Mucosa of gallbladder (tissue), 1 donor: ENCODE measurements at places on chromosomes 6 and 20. TPM values are rescaled to one million over a fixed set of nuclear protein-coding genes. Genes with fewer than 3 reads are reported as not detected.

The CD83 gene
- 5.8 TPM for total RNA-seq

The C4A gene
- total RNA-seq: 179 TPM

The FLOT1 gene
- 177 TPM for total RNA-seq

The SPDEF gene
- total RNA-seq: 16.7 TPM

The HDGFL1 gene
- total RNA-seq: not detected

The TBXT gene
- total RNA-seq: not detected

The MYLIP gene
- 53.2 TPM for total RNA-seq

The KCNQ5 gene
- total RNA-seq: 2.3 TPM

The ERMARD gene
- 18.7 TPM for total RNA-seq

The SLC22A2 gene
- 1.4 TPM for total RNA-seq

The TMEM239 gene
- total RNA-seq: not detected

The GABRR1 gene
- total RNA-seq: not detected
